ENCODE measurements at places on chromosomes 1 and 21.

DNA sequence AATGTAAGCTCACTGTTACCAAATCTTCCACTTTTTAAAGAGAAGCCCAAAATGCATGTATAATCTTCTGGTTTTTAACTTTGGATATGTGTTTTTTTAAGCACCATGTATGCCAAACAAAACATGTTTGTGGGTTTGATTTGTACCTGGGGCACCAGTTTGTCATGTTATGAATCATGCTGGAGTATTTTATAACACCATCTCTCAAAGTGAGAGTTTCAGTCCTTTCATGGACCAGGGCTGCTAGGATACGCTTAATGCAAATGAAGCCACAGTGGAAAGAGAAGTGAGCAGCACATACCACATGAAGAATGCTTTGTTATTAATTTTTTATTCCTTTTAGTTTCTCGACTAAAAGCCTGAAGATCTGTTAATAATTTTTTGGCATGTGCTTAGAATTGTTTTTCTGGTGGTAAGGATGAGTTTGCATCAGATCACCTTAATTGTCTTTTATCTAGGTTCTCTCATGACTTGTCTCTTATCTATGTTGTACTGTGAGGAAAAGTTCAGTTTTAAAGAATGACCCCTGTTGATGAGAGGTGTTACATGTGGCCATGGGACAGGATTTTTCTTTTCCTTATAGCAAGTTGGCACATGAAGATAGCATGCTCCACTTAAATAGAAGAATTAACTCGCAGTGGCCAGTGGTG, 2.0 kb upstream of the RABGAP1L start:
- no peak for DNase-seq

GRCh38 chr1:232132572-232132971, 497.4 kb downstream of the SIPA1L2 start:
- no peak for DNase-seq

DNA sequence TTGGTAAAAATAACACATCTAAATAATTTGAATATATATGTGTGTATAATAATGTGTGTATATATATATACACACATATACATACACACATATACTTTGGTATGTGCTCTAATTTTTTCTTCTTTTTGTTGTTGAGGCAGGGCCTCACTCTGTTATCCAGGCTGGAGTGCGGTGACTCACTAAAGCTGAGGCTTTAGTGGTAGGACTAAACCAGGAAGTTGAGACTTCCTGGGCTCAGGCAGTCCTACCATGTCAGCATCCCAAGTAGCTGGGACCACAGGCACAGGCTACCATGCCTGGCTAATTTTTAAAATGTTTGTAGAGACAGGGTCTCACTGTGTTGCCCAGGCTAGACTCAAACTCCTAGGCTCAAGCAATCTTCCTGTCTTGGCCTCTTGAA, 46.7 kb upstream of the CXADR start:
- no peak for DNase-seq

GRCh38 chr1:31040038-31040437, 25.5 kb downstream of the PUM1 start:
- no peak for DNase-seq

DNA sequence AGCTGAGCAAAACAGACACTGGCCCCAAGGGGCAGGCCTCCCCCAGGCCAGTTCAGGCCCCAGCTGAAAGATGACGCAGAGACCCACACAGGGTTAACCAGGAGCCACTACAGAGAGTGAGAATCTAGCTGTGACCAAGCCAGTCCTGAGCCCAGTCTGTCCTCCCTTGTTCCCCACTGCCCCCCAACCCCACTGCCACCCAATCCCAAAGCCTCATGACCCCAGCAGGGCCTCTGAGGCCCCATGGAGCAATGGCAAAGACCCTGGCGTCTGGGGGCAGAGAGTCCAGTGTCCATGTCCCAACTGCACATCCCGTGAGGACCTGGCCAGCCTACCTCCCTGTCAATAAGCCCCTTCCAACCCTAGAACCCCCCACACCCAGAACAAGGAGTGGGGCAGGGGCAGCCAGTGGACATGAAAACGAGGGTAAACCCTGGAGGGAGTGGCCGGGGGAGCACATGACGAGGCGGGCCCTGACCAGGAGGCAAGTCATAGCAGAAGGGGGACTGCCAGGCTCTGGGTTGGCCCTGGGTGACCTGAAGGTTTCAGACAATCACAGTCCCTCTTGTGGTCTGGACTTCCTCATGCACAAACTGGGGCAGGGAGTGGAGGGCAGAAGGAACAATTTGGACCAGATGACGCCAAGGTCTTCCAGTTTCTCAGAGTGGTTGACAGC, 100.5 kb downstream of the GLIS1 start:
- DNase-seq, result no peak

DNA sequence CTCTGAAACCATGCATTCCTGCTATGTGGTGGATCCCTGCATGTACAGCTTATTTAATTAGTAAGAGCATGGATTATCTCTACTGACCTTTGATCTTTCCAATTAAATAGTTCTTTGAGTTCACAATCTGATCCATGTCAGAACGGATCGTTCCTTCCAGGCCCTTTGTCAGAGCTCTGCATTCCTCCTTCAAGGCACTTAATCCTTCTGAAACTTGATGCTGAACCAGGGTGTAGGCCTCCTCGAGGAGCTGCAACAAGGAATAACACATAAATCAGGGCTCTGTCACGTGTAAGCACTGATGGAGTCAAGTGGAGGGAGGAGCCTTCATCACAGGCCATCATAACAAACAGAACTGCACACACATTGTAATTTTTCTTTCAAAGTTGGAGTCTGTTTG, 68.4 kb upstream of the EDEM3 start:
- peak; percentile 57 for DNase-seq

GRCh38 chr1:18166929-18167328, 59.3 kb downstream of the IGSF21 start:
- no peak for DNase-seq

GRCh38 chr1:152020849-152021248, 16.0 kb downstream of the S100A11 start:
- DNase-seq, result no peak

DNA sequence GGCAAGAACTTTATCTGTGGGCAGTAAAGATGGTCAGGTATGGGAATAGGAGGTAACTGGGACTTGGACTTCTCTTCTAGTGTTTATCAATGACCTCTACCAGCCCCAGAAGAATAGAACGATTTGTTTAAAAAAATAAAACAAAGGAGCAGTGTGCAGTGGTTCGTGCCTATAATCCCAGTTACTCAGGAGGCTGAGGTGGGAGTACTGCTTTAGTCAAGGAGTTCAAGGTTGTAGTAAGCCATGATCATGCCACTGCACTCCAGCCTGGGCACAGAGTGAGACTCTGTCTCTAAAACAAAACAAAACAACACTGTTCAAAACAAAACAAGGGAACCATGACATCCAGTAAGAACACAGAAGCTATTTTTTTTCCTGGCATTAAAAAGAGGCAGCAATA, 4.3 kb downstream of the RNF19B start:
- no peak for DNase-seq

DNA sequence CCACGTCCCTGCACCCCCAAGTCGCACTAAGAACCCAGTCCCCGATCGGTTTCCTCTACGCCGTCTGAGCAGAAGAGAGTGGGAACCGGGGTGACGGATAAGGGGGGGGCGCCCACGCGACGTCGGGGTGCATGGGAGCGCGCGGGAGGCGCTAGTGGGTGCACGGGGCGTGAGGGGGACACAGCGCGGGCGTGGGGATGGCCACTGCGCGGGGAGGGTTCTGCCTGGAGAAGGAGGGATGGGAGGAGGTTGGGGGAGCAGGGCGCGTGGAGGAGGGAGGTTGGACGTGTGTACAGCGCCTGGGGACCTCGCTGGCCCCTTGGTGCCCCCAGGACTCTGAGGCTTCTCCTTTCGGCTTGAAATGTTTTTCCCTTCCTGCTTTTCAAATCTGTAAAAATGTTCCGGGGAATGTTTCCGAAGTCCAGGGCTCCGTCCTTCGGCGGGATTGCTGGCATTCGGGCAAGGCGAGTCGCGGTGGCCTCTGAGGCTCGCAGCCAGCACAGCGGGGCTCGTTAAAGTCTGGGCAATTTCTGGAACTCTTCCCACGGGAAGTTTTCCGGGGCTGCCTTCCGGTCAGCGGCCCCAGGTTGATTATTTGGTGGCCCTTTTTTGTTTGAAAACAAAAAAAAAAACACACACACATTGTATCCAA, 13.1 kb downstream of the RNF220 start:
- no peak for DNase-seq

GRCh38 chr1:47580451-47580995, 142.7 kb downstream of the FOXD2 start:
- no peak for DNase-seq

- DNase-seq, result no peak
Observed at GRCh38 chr1:154170547-154171222, 15.8 kb upstream of the NUP210L start.

DNA sequence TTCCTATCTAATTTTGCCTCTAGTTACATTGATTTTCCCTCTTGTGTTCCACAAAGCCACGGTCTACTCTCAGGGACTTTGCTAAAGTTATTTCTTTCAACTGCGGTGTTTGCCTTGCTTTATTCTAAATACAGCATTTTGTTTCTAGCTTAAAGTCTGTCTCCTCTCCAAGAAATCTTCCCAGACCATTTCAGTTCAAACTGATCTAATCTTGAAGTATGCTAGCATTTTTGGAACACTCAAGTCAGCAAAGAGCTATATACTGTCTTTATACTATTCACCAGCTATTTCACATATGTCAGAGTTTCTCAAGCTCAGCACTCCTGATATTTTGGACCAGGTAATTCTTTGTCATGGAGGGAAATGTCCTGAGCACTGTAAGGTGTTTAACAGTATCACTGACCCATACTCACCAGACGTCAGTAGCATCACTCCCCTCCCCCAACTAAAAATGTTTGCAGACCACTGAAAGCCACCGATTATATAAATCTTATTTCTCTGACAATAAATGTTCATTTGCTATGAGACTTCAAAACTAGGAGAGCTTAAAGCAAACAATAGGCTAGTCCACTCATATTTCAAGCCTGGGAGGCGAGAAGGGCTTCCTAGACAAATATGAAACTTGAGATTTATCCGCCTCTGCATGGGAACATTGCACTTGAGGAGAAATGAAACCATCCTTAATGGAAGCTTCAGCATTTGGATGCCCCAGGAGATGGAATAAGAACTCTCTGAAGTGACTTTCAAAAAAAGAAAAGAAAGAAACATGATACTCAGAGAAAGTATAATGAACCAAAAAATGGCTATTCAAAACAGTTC, 81.1 kb downstream of the KIAA0319L start:
- DNase-seq, result no peak

Measured in HEK293T (cell line).